Activated CD4-positive, alpha-beta T cell treated with anti-CD3 and anti-CD28 coated beads, Interleukin-2, amount 10 ng/mL, durations not matched to agents 7 days and 5 days (primary cell): ENCODE measurements at places on chromosomes 5 and 9. TPM values are rescaled to one million over a fixed set of nuclear protein-coding genes. Genes with fewer than 3 reads are reported as not detected.

CCNH gene
- 43.1 TPM for total RNA-seq

- peaks cover 17% of the 10 kb centered on the region for H3K4me1 ChIP-seq
- H3K36me3 ChIP-seq: peaks cover 2% of the 10 kb centered on the region
- no peak overlapping the region for H3K27ac ChIP-seq
- H3K27me3 ChIP-seq: no peaks in the 10 kb centered on the region
- H3K4me3 ChIP-seq: no peak overlapping the region
- no peak for DNase-seq
These were observed 18.3 kb upstream of the TNFSF15 start for GRCh38 chr9:114824110-114824509.

RASA1 gene
- 20.6 TPM for total RNA-seq

ANKRD33B gene
- 3.7 TPM for total RNA-seq

GFRA3 gene
- total RNA-seq: 0.21 TPM

- H3K27me3 ChIP-seq: no peaks in the 10 kb centered on the region
- peaks cover 94% of the 10 kb centered on the region for H3K4me1 ChIP-seq
- DNase-seq: no peak
These were observed 30.5 kb downstream of the USP20 start for GRCh38 chr9:129865668-129866320.

PDE8B gene
- total RNA-seq: not detected
